ENCODE measurements at places on chromosomes 2 and 18.

DNA sequence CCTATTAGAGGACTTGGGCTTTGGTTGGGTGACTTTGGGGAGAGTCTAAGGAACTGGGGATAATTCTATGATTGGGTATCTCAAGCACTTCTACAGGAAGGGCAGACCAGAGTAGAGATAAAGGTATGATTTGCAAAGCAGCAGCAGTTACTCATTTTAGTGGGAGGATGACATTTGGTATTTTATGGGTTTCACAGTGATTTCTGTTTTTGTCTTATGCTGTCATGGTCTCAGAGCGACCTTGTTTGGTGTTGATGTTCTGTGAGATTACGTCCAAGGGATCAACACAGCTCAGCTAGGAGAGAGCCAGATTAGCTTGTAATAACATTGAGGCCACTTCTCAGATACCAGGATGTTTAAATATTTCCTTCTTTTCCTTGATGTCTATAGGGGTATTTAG is 18.2 kb downstream of the TTR start:
- no peak for DNase-seq

DNA sequence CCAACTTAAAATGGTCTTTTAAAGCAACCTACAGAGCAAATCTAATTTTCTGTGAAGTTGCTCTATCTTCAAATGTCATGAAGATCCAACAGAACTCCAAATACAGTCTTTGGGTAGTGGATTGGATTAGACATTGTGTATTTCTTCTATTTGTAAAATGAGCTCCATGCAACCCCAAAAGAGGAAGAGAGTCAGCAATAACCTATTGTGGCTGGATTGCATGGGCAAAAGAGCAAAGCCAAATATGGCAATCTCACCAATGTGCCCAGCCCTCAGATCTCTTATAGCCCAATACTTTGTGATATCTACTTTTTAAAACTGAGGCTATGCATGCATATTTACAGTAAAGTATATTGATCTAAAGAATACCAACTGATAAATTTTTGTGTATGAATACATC is 146.3 kb downstream of the TXNL1 start:
- no peak for DNase-seq

DNA sequence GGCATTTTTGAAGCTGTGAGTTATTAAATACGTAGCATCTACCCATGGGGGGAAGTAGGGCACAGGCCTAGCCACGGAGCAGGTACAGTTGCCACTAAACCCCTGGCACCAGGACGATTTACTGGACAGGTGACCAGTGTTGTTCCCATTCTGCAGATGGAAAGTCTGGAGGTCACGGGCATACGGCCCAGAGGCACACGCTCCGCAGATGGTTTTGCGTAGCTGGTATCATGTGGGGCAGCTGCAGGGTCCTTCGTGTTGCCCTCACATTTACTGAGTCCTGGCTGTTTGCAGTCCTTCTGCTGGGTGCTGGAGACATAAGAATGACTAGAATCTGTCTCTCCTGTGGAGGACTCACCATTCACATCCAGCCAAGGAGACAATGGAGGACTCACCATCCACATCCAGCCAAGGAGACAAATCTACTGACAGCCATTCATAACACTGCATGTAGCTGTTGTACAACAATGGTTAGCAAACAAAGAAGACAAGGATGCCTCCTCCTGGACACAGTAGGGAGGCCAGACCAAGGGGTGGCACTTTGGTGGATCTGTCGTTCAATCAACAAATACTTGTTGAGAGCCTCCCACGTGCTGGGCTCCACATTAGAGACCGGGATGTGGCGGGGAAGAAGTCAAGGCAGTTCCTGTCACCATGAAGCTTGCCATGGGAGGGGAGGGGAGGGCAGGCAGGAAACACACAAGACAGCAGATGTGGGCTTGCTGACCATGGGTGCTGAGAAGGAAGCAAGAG is 24.9 kb downstream of the TWIST2 start:
- no peak for DNase-seq

DNA sequence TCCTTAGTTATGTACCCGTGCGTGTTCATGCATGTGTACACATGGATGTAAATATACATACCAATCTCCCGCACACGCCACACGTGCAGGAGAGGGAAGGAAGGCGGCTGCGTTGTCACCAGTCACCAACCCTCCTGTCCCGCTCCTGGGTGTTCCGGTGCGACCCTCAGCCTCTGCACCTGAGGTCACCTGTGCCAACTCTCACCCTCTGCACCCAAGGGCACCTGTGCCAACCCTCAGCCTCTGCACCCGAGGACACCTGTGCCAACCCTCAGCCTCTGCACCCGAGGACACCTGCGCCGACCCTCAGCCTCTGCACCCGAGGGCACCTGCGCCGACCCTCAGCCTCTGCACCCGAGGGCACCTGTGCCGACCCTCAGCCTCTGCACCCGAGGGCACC is 192.8 kb upstream of the SALL3 start:
- no peak for DNase-seq

- no peak for DNase-seq
Observed at GRCh38 chr2:143075711-143076110, 53.5 kb upstream of the ARHGAP15 start.

DNA sequence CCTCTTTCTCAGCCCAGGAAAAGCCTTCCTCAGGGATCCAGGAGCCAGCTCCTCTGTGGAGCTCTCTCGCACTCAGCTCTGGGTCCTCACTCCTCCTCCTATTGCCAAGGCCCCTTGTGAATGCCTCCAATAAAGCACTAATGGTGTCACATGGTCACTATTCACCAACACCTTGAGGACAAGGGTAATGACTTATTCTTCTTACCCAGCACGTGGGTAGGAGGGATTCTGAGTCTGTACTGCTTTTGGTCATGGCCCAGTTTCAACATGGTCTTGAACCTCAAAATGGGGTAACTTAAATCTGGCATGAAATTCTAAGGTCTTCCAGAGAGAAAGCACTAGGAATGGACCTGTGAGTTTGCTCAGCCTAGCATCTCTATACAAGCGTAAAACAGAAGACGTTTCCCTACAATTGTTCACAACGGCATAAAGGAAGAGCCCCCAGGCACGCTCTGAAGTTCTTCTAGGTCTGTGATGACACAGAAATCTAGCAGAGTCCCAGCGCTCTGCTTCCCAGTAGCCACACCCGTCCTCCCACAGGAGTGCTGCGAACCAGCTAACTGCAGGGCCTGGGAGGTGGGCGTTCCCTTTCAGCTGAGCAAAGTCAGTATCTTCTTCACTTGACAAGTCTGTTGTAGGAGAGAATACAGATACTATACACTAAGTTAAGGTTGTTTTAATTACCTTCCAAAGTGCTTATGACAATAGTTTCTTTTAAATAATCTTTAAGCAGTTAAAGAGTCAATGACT is 14.6 kb upstream of the KIDINS220 start:
- DNase-seq = no peak

- DNase-seq = peak; percentile 8
Observed at GRCh38 chr18:13035249-13035914, 44.2 kb downstream of the CEP192 start.

- no peak for DNase-seq
Observed at GRCh38 chr2:241563031-241563507, 4.5 kb downstream of the BOK start.

- DNase-seq = no peak
Observed at GRCh38 chr18:76498064-76498463, 3.0 kb upstream of the ZNF516 start.

- no peak for DNase-seq
Observed at GRCh38 chr2:223789423-223789822, 48.0 kb downstream of the AP1S3 start.

DNA sequence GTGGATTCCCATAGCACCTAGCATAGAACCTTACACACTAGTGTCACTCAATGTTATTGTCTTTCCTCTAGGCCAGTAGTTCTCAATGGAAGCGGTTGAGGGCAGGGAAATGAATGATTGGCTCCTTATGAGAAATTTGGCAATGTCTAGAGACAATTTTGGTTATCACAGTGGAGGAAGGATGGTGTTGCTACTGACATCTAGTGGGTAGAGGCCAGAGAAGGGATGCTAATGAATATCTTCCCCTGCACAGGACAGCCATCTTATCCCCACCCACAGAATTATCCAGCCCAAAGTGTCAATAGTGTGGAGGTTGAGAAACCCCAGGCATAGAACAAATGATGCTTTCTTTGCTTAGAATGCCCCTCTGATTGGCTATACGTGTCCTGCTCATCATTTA is 15.8 kb downstream of the C18orf63 start:
- DNase-seq = peak; percentile 64

GRCh38 chr18:62625019-62625418 is 90.3 kb upstream of the PHLPP1 start:
- DNase-seq = peak; percentile 94

DNA sequence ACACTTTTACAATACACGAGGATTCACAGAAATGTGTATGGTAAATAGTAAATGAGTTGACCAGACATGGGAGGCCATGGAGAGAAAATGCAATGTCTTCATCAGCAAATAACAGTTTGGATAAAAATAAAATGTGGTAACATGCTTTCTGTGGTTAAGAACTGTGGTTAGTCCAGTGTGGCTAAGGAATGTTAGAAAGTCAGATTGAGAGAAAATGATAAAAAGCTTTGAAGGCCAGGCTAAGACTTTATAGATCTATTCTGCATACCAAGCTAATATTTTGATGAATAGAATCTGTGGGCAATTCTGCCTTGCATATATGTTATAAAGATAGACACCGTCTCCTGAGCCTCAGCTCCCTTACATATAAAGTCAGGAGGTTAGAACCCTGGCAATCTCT is 215.9 kb downstream of the SOX11 start:
- no peak for DNase-seq

DNA sequence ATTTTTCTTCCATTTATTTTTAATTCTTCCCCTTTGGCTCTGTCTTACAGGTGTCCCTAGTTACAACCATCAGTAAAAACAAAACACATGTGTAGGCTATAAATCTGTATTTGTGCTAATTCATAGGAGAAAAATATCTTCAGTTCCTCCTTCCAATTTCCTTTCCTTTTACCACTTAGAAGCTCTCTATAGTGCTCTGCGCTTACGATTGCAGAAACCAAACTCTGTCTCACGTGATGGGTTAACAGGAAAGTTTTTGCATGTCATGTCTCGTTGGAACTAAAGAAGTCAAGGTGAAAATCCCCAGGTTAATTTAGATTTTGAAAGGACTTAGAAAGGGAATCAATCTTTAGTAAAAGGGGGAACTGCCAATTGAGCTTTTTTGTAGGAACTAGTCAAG is 1390.5 kb upstream of the ZEB2 start:
- no peak for DNase-seq

DNA sequence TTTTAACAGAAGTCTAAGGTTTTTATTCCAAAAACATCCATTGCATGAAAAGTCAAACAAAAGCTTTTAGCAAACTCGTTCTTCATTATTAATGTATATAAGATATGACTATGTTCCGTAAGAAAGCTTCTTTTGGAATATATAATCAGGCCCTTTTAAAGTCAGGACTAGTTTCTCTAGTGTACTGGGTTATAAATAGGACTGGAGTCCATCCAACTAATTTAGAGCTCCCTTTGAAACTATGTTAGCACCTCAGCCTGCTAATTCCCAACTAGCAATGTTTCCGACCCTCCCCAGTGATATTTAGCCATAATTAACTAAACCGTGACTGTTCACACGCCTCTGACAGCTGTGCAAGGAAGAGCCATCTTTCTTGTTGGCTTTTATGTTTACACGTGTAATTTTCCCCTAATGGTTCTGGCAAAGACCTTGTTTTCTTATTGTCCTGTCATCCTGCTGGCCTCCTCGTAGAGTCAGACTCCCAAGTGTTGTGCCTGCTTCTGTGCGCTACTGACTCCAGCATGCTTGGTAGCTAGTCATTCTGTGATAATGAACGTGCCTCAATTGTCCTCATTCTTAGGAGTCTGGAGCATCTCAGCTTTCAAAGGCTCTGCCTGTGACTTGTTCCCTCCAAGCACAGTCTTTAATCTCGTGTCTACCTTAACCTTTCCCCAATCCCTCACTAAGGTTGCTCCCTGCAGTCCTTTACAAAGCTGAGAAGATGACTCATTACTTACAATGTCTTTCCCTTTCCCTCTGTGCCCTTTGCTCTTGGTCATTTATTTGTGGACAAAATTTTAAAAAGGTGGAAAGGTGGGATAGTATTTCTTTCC is 172.2 kb upstream of the RASGRP3 start:
- DNase-seq = no peak

- DNase-seq = no peak
Observed at GRCh38 chr2:45233301-45233700, 224.0 kb upstream of the SIX2 start.

GRCh38 chr18:36064027-36064808 is 3.1 kb downstream of the RPRD1A start:
- no peak for DNase-seq

- DNase-seq = no peak
Observed at GRCh38 chr2:171651667-171652415, 35.4 kb upstream of the DYNC1I2 start.

Measured in HT1080 (cell line).